Activated gamma-delta T cell treated with Interleukin-2 at 50 U/mL for 16 hours (primary cell): ENCODE measurements at places on chromosomes 1 and 21.

- DNase-seq, result no peak
Measured at GRCh38 chr1:9211291-9211811, 23.2 kb upstream of the H6PD start.

DNA sequence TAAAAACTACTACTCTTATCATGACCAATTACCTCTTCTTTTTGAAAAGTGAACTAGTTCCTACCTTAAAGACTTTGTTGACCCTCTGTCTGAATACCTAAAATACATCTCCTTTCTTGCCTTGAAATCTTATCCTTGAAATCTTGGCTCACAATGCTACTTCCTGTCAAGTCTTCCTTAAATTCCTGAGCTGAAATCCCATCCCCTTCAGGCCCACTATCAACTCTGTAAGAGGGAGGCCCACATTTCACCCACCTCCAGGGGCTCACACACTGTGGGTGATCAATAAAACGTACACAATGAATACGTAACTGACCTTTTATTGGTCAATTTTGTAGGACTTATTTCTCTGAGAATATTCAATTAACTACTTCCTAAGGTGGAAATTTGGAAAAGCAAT, 88.0 kb downstream of the APP start:
- DNase-seq, result no peak

- DNase-seq, result no peak
Measured at GRCh38 chr1:214075999-214076707, 88.4 kb downstream of the PROX1 start.

GRCh38 chr1:228344631-228345072, 62.0 kb downstream of the TRIM11 start:
- no peak for DNase-seq

DNA sequence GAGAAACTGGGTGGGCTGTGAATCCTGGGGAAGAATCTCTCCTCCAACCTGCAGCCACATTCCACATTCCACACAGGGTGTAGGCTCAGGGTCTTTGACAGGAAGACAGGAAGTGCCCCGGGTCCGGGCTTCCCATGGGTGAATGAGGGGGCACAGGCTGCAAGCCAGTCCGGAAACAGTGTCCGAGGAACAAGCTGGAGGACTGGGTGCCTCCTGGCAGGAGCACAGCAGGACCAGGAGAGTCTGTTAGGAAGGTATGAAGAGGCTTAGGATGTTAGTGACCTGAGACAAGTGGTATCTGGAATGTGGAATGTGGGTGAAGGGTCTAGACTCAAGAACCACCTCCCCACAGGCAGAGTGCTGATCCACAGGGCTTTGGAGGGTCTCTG, 121.0 kb upstream of the CD34 start:
- DNase-seq, result no peak

DNA sequence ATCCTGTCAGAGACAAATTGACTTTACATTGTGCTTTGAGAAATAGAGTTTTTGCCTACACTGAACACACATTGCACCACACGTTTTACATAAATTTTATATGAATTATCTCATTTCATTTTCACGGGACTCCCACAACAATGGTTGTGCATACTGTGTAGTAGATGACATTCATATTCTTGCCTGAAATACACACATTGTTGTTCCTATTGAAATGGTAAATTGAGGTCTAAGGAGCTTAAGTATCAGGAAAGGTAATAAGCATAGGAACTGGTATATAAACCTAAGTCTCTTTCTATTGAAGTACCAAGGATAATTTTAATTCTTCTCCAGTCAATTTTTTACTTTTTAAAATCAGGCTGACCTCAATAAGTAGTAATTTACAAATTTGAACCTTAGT, 473.7 kb upstream of the DEPDC1 start:
- DNase-seq, result no peak
